ENCODE measurements at places on chromosomes 1 and 21.

- DNase-seq: no peak
These were observed 14.6 kb downstream of the ADSS2 start for GRCh38 chr1:244437086-244437468.

- DNase-seq: no peak
These were observed 42.9 kb downstream of the NFIA start for GRCh38 chr1:61125263-61125662.

- no peak for DNase-seq
These were observed 76.8 kb upstream of the SOX13 start for GRCh38 chr1:203996126-203996525.

DNA sequence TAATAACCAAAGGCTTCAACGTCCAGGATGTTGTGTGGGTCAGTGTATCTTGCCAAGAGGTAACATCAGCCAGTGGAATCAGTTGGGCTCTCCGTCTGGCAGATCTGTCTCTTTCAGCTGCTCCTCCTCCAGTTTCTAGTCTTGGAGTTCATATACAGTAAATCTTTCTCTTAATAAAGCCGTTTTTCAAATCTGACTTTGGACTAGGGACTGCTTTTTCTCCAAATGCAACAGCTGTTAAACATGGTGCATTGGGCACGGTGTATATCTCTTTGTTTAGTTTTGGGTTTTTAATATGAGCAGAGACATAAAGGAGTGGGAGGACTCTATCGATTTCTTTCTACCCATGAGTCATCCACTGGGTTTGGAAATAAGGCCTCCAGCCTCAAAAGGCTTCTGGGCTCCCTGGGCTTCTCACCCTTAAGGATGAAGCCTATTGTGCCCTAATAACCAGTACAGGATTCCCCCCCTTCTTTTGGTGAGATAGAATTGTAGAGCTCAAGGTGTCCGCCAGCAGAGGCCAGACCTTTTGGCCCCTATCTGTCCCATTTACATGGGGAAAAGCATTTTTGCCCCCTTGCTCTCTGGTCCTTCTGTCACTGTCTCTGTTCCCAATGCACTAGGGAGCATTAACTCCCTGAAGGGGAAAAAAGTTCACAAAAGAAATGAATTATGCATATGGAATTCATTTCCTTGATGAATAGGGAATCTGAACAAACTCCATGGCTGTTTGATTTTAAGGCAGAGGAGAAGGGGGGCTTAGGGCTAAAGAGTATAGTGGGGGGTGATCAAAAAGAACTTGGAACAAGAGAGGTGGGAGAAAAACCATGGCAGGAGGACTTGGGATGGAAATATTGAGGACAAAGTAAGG, 86.0 kb downstream of the PBX1 start:
- no peak for DNase-seq

- peak; percentile 98 for DNase-seq
These were observed 4.5 kb upstream of the NFIA start for GRCh38 chr1:61077676-61078541.

DNA sequence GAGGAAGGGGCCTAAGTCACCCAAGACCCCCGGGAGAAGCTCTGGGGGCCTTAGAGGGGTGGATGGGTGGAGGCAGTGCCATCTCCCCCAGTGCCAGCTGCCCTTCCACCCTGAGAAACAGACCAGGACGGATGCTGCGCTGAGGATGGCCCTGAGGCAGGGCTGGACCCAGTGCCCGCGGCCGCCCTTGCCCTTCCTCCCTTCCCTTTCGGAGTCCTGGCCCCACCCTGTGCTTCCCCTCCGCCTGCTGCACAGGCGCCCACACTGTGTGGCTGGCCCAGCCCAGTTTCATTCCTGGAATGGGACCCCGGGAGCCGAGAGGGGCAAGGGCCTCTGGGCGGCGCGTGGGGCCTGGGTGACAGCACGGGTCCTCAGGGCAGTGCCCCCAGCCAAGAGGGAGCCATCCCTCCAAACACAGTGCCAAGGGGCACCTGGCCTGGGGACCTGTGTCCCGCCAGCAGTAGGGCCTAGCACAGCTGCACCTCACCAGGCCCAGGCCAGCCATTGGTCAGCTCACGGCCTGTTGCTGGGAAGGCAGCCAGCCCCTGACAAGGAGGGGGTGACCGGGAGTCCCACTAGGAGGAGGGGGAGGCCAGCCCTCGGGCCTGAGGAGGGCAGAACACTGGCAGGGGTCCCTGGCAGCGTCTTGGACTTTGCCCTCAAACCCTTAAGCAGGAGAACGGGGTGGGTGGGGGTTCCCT, 13.4 kb upstream of the SKI start:
- no peak for DNase-seq

DNA sequence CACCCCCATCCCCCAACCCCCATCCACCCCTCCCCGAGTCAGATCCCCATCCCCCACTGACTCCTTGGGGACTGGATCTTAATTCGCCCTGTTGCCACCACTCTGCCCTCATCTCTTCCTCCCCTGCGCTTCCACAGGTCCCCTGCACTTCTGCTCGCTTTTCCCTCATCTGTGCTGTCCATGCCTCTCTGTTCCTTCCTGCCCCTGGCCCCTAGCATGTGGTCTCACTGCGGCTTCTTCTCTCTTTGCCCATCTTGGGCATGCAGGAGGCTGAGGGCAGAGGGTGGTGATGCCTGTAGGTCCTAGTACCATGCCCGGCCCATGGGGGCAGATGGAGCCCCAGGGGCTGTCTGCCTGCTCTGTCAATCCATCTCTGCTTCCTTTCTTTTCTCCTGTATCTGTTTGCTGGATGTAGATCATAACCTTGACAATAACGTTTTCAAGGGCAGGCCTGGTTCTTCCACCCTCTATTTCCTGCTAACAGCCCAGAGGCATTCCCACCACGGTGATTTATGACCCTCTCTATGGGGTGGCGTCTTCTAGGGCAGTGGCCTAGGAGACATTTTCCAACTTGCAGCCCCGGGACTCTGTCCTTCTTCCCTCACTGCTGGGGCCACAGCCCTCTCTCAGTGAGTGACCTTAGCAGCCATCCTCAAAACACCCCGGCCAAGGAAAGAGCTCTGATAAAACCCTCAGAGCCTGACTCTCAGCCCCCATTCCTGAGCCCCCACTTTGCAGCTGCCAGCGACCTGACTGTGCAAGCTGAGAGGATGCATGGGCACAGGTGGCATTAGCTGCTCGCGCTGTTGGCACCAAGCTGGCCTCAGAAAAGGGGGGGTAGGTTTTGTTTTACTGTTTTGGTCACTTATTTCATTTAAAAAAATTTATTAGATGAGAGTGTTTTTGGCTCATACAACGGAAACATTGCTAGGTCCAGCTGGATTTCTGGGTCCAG, 33.9 kb downstream of the TMEM51 start:
- DNase-seq: no peak

DNA sequence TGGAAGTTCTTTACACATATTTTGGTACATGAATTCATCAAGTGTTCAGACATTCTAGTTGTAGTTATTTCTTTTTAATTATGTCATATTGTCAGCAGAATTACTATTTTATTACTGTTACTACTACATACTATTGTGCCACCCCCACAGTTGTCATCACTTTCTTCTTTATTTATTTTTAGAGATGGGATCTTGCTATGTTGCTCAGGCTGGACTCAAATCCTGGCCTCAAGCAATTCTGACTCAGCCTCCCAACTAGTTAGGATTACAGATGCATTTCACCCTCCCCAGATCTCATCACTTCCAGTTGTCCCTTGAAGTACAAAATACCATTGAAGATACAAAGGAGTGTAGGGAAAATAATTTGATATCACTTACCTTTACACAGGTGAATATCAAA, 258.0 kb downstream of the KCTD3 start:
- peak; percentile 25 for DNase-seq

DNA sequence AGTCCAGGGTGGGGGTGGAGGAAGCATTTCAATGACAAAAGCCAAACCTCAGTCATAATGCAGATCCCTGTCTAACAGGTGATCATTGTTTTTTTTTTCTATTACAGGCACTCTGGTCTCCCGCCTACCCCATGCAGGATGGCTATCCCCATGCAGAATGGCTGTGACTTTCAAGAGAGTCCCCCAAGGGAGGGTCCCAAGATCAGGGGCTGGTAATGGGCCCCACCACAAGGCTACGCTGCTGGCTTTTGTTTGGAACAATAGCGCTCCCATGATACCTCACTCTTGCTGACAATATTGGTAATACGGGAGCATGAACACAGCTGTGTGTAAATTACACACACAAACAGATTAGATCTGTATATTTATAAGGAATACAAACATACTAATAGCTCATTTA, 119.4 kb downstream of the SLC45A1 start:
- no peak for DNase-seq

GRCh38 chr1:14015917-14016316, 315.9 kb downstream of the PRDM2 start:
- DNase-seq: no peak

DNA sequence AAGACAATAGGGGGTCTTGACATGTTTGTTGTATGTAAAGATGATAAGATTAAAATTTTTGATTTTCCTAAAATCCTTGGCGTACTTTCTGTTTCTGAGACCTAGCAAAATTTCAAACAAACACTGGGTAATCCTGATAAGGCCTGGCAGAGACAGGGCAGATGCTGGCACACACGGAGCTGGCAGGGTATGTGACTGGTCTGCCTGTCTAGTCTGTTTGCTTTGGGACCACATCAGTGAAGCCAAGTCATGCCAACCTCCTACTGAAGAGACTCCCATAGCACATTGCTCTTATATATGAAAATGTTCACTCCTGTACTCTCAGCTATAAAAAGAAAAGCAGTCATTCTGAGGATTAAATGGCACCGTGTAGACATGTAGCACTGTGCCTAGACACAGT, 14.1 kb downstream of the TOR3A start:
- no peak for DNase-seq

GRCh38 chr1:197218857-197219256, 49.2 kb upstream of the CRB1 start:
- no peak for DNase-seq

DNA sequence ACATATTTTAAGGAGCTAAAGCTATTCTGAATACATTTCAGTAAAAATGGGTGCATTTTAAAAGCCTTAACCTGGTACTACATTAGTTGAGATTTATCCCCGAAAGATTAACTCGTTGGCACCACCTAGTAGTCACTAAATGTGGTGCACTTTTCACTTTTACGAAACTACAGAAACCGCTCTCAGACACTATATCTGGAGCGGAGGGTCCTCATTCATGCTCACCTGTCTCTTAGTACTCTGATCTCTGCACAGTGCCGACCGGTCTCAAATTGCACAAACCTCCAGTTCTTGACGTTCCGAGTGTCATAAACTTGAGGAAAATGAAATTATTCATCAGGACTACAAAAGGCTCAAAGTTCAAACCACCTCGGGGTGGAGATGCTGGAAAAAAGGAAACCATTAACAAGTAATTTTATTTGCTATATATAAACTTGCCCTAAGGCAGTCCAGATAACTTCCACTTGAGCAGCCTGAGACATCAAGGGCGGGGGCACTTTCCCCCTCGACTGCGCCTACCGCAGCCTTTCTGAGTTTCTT, 722 bp downstream of the LZIC start:
- DNase-seq: peak; percentile 66

DNA sequence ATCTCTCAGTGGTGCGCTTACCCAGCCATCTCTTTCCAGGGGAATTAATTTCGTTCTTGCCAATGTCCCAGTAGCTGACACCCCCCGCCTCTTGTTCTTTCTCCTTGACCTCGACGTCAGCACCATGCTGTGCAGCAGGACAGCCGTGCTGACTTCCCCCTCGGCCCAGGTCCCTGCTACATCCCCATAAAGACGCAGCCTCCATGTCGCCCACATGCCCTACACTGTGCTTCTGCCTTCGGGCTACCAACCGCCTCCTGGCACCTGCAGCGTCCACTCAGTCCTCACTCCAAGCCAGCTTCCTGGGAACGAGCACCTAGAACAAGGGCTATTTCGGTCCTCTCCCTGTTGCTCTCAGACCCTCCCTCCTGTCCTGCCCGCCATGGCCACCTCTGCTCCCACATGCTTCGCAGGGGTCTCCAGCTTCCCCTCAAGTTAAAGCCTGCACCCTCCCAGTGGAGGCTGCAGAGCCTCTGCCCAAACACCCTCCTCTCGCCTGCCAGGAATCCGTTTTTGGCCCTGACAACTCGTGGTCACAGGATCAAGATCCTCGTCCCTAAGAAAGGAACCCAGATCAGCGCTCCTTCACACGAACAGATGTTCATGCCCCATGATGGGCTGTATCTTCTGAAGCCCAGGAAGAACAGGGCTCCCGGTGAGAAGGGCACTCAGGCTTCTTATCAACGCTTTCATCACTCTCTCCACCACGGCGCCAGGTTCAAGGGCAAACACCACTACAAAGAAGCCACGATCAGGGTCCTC, 109.7 kb downstream of the NPHP4 start:
- peak; percentile 25 for DNase-seq

- no peak for DNase-seq
These were observed 166.6 kb downstream of the ROR1 start for GRCh38 chr1:63940440-63940839.

- no peak for DNase-seq
These were observed 26.8 kb upstream of the CD1D start for GRCh38 chr1:158153746-158154444.

DNA sequence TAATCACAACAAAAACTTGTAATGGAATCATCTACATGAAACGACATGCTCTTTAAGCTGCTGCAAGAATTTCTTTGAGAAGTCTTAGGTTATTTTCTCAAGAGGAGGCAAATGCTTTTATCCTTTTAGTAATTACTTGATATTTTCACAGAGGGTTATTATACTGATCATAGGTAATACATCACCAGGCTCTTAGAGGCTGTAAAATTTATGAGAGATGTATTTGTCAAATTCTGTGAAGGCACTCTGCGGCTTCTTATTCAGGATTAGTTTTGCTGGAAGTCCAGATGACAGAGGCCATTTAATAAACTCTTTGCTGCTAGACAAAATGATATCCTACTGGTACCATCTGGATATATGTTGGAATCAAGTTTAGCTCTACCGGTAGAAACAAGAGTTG, 624.3 kb upstream of the BRINP3 start:
- DNase-seq: no peak

Data from trophoblast cell (in vitro differentiated cells and primary cell).